Epithelial cell of esophagus (primary cell): ENCODE measurements at places on chromosomes 5 and 9.
A peak's percentile ranks its signal among the peaks of the same experiment; 100 is the strongest.

DNA sequence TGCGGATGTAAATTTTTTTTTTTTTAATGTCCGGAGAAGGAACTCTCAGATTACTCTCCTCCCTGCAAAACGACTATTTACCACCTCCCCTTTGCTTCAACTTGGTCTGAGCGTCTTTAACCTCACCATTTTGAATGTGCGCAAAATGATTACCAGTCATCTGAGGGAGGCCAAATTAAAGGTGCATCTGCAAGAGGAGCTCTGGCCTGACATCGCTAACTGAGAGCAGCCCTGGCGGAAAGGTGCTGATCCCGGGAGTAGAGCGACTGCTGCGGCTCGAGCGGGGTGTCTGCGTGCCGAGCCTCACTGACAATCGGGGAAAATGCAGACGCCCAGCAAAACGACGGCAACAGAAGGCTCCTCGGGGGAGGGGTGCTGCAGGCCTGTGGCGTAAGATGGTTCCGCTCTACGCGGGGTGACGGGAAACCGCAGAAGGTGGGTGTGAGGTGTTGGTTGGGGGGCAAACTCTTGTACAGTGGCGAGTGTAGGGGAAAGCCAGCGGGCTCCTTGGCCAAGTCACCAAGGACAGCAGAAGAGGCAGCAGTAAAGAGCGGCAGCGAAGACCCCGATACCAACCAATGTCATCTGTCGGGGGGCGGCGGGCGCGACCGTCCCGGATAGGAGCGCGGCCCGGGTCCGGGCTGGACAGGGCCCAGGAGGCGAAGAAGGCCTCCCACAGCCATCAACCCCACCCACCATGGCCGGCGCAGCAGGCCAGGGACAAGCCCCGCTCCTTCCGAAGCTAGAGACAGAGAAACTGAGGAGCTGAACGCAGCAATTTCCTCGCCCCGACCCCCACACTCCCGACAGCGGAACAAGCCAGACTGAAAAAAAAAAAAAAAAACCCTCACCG, 557 bp downstream of the PJA2 start:
- peak; percentile 73 for DNase-seq

GRCh38 chr5:103102234-103102633, 17.7 kb downstream of the GIN1 start:
- DNase-seq: no peak

GRCh38 chr5:6899221-6899620, 186.0 kb downstream of the TENT4A start:
- DNase-seq: no peak

DNA sequence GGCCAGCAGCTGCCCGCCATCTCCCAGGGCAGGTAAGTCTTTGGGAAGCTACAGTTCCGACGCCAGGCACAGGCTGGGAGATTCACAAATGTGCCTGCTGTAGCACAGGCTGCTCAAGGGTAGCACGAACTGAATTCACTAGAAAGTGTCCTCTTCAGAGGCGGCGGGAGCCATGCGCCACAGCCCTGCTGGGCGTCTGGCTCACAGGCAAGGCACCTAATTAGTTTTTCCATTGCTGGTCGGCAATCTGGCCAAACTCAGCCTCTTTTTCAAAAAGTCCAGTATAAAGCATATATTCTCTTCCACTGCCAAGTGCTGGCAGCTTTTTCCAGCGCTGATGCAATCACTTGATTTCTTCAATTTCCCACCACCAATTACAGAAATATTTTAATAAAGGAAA, 128.9 kb upstream of the RAPGEF1 start:
- no peak for DNase-seq

- DNase-seq: no peak
These were observed 182.5 kb downstream of the TMEM167A start for GRCh38 chr5:82894716-82895115.

DNA sequence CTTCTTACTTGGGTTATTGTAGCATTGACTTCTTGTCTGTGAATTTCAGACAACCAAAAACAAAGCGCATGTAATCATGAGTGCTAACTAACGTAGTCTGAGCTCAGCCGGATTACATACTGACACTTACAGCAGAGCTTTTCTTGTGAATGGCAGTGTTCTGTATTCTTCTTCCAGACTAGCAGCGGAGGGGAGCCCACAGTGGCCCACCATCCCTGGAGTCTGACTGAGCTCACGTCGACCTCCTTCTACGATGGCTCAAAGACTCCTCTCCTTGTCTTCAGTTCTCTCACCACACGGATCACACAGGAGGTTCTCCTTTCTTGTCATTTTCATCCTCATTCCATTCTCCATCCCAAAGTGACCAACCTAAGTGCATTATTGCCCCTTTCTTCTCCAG, 211.4 kb downstream of the CHSY3 start:
- no peak for DNase-seq

- DNase-seq: no peak
These were observed 34.4 kb downstream of the SHC3 start for GRCh38 chr9:89144238-89144637.

DNA sequence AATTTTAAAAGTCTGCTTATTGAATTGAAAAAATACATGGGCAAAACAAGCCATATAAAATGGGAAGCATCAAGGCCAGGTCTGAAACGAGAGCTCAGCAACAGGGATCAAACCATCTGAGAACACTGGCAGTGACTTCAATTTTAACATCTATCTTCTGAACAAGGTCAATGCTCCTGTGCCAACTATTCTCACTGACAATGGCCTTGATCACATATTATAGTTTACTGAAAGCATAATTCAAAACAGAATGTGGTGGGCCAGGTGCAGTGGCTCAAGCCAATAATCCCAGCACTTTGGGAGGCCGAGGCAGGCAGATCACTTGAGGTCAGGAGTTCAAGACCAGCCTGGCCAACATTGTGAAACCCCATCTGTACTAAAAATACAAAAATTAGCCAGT, 9.0 kb downstream of the ECPAS start:
- DNase-seq: no peak

DNA sequence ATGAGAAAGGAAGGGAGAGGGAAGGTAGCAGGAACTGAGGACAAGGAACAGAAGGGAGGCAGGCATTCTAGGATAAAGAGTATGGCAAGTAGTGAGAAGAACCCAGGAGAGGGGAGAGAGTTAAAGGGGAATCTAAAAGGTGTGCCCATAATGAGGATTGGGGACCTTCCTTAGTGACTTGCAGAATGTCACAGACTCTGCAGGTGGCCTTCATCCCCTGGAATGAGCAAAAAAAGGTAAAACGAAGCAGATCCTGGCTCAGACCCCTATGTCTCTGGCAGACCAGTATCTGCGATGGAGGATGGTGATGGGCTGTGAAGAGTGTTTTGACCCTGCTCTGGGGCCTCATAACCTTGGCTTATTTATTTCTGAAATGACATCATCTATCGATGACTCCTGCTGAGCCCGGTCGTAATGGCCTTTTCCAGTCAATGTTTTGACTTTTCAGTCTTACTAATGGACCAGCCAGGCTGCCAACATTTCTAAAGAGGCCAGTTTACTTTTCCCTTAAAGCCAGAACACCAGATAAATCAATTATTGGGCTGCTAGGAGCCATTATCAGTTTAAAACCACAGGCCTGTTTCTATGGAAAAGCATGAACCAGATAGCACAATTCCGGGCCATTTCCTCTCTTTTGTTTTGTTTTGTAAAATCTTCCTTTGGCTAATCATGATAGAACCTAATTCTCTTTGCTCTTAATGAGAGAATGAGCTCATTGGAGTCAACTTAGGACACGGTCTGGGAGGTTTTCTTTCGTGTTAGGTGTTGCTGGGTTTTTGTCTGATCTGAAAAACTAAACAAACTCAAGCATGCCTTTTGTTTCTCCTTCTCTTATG, 3.1 kb downstream of the TMOD1 start:
- DNase-seq: no peak

GRCh38 chr5:142608081-142608480, 77.8 kb downstream of the FGF1 start:
- no peak for DNase-seq

DNA sequence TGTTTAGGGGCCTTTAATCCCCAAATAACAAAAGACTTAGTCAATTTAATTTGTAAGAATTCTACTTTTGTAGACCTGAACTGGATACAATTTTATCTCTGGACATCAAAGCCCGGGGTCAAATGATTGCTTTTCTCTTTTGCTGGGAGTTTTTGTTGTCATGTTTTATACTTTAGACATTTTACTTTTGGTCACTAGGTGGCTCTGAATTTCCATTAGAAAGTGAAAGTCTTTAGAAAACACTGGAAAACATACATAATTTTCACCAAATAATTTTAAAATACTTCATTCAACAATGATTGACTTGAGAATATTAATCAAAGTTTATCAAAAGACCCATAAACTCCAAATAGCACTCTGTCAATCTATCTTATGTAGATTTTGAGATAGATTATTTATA, 2.8 kb upstream of the PCA3 start:
- no peak for DNase-seq

- DNase-seq: no peak
These were observed 221.6 kb downstream of the PARP8 start for GRCh38 chr5:50887889-50888633.

DNA sequence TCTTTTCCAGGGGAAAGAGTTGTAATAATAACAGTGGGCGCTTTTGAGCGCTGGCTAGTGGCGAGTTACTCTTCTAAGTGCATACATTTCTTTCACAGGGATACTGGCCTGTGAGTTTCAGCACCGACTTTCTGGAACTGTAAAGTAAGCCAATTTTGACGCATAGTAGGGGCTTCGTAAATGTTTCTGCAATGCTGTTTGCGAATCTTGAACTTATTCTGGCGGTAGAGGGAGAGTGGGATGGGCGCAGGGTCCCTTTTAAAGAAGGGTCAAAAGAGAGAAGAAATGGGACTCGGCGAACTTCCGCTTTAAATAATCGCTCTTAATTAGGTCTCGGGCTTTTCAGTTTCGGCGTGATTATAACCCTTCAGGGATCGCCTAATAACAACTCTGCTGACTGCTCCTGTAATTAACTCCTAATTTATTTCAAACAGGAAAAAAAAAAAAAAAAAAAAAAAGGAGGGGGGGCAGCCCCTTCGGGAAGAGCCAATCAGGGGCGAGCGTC, 351 bp upstream of the MSX2 start:
- no peak for DNase-seq

DNA sequence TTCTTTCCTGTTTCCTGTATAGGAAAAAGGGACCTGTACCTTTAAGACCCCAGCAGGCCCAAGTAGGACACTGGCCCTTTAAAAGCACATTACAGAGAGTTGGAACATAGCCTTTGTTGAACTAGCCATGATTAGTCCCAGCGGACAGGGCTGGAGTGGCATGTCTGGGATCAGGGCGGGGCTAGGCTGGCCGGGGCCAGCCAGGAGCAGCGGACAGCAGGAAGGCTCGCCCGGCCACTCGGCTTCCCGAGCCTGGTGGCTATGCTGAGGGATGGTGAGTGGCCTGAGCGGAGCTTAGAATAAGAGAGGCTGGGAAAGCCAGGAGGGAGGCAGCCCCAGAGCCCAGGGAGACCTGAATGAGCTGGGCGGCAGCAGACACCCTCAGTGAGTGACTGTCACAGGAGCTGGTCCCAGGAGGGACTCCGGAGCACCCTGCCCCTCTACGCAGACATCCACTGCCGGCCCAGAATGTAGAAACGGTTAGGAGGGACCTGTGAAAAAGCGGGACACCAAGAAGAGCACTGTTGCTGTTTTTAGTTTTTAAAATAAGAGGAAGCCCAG, 92.1 kb downstream of the DAB2IP start:
- DNase-seq: peak; percentile 55

DNA sequence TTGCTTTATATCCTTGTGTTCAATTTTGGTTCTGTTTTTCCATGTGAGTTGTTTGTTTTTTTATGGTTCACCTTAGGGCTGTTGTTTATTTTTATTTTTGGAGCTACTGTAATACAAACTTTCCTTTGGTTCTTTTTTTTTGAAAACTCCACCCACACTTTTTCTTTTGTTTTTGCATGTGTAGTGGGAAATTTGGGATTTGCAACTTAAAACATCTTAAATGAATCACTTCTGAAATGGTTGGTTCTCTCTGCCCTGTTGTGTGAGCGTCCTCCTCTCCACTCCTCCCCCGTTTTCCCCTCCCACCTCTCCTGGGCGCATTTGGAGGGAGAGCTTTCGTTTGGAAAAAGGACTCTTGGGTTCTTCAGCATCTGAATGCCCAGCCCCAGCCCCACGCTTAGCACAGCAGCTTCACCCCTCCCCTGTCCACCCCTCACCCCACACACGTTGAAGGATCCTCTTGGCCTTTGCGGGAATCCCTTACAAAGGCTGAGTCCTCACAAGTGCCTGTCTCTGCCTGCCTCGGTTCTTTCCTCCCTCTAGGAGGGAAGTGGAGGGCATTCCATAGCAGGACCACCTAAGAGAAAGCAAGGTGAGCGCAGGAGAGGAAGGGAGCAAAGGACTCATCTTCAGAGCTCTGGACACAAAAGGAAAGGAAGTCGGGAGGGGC, 67.2 kb downstream of the DMRT1 start:
- no peak for DNase-seq

- DNase-seq: no peak
These were observed 40.0 kb upstream of the CACNA1B start for GRCh38 chr9:137837345-137838278.

DNA sequence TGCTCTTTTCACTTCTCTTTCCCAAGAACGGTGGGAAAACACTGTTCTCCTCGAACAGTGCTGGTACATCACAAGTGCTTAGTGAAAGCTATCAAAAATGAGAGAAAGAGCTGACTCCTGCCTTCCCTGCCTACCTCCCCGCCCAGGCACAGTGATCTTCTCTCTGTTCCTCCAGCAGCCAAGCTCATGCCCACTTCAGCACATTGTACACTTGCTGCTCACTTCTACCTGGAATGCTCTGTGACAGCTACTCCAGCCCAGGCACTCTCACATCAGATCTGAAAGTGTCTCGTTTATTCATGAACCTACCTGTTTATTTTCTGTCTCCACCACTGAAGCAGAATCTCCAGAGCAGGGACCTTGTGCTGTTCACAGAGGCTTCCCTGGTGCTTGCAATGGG, 1.8 kb downstream of the SLC35D2 start:
- no peak for DNase-seq

DNA sequence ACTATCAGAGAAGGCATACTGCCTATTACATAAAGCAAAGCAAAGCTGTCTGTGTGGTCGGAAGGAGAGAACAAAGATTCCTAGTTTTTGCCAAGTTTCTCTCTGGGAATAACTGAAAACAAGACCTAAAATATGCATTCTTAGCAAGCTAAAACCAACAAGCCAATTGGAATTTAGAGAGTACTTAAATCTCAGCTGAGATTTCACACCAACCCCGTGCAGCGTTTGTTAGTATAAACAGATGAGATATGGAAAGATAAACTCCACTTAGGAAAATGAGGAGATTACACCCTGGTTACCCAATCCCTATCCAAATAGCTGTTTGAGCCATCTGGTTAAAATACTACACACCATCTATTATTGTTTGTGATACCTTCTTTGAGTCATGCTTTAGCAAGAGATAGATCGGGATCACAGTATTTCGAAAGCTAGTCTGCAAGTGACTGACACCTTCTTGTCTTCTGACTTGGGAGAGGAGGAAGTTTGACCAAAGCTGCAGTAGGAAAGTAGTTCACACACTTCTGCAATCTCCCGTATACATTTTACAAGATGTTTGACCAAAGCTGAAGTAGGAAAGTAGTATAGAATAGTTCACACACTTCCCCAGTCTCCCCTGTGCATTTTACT, 18.2 kb downstream of the FAF2 start:
- peak; percentile 84 for DNase-seq
